ENCODE measurements at places on chromosomes 11 and 22.
A peak's percentile ranks its signal among the peaks of the same experiment; 100 is the strongest.

DNA sequence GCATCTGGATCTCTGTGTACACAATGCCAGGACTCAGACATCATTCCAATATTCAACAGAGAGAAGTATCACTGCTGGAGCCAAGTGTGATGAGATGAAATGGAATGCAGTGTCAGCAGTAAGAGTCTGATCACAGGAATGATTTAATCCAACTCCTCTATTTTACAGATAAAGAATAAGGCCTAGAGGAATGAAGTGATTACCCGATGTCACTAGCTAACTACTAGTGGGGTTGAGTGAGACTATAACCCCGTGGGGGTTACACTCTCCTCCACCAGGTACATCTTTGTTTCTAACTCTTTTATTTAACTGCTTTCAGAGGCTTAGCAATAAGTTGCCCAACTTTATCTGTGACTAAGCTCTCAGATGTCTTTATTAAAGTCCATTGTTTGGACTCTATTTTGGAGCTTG is 94.2 kb upstream of the FAT3 start:
- DNase-seq, result no peak

GRCh38 chr11:114110952-114111947 is 51.7 kb downstream of the ZBTB16 start:
- peak; percentile 51 for DNase-seq

DNA sequence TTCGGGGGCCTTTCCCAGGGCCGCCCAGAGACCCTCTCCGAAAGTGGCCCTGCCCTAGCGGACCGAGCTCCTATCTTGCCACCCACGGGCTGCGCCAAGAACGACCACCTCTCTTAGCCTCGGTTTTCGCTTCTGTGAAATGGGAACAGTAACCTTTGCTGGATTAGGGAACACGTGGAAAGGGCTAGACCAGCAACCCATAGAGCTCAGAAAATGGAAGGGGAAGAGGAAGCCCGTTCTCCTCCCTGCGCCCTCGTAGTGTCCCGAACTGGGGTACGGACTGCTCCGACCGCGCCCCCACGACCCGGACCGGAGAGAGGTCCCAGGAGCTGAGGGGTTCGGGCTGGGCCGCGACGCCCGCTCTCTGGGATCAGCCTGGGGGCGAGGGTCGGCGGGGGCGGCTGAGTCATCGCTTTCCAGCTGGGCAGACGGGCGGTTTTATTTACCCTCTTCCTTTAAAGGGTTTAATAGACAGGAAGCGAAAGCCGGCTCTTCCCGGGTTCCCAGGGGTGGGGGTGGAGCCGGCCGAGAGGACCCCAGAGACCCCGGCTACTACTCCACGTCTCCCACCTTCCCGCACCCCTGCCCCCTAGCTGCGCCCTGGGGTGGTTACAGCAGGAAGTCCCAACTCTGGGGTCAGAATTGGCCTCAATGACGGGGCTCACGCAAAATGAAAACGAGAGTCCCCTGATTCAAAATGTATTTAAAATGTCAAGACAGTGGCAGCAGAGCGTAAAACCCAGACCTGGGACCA is 907 bp upstream of the PHLDA2 start:
- DNase-seq, result peak; percentile 52

DNA sequence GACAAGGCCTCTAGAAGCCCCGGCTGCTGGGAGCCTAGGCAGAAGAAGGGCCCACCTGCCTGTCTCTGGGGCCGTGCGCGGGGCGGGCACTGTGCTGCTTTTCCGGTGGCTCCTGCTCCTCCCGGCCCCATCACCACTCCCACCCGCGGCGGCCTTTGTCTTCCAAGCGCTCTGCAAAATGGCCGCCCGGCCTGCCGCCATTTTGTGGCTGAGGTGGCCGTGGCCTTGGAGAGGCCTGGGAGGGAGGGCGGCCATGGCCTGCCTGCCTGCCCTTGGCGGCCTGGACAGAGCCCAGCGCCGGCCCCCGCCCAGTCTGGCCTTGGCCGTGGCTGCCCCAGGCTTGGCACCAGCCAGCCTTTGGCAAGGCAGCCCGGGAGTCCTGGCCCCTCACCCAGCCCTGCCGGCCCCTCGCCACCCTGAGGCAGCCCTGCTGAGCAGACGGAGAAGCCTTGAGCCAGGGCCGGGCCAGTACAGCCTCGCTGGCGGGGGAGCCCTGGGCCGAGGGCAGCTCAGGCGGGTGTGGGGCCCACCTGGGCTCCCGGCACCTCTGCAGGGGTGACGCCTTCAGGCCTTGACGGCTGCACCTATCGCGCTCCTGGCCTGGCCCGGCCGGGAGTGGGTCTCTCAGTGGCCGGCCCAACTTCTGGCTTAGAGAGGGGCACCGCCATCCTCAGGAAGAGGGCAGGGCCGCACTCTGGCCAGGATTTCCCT is 46.0 kb upstream of the PPARA start:
- no peak for DNase-seq

DNA sequence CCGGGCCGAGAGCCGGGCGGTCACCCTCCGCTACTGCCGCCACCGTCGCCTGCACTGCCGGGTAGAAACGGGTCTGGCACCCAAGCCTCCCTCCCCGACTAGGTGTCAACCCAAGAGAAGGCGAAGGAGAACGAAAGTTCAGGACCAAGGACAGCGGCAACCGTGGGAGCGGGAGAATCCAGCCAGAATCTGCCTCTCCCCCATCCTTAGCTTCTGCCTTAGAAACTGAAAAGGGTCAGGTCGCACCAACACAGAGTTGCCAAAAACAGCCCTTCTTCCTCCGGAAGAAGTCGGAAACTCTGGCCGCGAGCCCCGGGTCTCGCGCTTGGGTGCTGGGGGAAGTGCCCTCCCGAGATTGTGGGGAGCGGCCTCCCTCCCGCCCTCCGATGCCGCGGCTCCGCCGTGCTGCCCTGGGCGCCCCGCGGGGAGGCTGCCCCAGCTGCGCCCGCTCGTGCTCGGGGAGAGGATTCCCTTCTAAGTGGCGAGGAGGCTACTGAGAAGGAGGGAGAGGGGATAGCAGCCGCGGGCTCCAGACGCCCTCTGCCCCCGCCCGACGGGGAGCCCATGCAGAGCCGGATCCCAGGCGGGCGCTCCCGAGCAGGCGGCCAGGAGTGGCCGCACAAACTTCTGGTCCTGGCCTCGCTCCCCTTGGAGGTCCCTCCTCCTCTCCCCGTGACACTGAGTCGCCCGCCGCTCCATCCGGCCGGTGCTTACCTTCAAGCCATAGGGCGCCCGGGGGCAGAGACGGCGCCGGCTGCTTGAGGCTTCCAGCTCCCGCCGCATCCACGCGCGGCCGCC is 637 bp downstream of the DRD2 start:
- DNase-seq, result peak; percentile 85

DNA sequence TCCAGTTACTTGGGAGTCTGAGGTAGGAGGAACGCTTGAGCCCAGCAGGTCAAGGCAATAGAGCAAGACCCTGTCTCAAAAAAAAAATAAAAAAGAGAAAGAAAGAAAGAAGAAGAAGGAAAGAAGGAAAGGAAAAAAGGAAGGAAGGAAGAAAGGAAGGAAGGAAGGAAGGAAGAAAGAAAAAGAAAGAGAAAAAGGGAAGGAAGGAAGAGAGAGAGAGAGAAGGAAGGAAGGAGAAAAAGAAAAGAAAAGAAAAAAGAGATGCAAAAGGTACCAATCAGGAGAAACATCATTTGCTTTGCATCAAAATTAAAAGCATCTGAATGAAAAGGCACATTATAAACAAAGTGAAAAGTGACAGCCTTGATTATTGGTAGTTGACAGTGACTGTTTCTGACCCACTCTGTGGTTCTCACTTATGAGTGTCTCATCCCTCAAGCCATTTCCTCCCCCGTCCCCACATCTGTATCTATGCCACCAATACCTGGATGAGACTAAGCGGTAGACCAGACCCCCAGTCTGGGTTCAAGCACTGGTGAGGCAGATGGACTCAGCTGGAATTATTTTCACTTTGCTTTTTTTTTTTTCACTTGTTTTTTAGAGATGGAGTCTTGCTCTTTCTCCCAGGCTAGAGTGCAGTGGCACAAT is 33.0 kb upstream of the XBP1 start:
- no peak for DNase-seq

GRCh38 chr11:44556735-44557409 is 8.6 kb upstream of the CD82 start:
- peak; percentile 71 for DNase-seq

- peak; percentile 51 for DNase-seq
Observed at GRCh38 chr11:110430267-110431050, 711 bp downstream of the FDX1 start.

DNA sequence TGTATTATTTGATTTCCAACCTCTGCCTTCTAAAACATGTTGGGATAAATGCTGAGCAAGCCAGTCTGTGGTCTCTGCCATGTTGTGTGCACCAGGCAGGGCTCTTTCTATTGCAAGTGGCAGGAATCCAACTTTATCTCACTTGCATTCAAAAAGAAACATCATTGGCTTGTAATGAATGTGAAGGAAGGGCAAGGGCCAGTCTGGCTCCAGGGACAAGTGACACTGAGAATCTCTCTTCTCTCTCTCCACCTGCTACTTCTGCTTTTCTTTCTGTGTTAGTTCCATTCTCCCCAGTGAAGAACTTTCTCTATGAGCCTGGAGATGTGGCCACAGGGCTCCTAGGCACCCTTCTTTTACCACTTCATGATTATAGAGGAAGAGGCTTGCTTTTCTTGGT is 329.9 kb upstream of the NCAM1 start:
- no peak for DNase-seq

GRCh38 chr11:16526947-16527346 is 170.6 kb upstream of the SOX6 start:
- DNase-seq, result no peak

DNA sequence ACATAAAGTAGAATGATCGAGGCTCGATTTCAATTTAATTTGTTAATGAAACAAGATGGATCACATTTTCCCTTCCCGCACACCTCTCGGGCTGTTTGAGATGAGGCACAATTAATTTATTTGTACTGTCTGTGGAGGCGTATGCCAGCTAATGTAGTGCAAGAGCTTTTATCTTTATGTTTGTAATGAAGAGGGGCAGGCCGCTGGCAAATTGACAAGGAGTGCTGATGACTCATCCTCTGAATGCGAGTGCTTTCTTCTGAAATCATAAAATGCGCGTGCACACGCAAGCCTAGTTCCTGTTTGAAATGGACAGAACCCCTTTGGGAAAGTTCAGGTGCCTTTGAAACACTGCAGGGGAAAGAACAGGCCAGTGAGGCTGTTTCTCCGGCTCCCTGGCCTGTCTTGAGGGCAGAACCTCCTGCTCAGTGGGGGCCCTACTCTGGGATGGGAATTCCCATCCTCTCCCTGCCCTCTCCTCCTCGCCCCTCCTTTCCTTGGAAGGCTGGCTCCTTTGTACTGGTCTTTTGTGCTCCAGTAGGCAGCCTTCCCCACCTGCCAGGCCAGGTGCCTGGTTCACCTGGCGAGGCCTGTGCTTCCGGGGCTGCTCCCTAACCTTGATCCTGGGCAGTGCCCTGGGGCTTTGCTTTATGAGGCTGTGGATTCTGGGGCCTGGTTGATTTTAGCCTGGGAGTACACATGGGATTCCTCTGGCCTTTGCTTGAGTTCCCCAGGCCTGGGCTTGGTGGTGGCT is 50.3 kb downstream of the TEAD1 start:
- DNase-seq, result peak; percentile 96

GRCh38 chr11:29029452-29029851 is 921.3 kb downstream of the METTL15 start:
- no peak for DNase-seq

DNA sequence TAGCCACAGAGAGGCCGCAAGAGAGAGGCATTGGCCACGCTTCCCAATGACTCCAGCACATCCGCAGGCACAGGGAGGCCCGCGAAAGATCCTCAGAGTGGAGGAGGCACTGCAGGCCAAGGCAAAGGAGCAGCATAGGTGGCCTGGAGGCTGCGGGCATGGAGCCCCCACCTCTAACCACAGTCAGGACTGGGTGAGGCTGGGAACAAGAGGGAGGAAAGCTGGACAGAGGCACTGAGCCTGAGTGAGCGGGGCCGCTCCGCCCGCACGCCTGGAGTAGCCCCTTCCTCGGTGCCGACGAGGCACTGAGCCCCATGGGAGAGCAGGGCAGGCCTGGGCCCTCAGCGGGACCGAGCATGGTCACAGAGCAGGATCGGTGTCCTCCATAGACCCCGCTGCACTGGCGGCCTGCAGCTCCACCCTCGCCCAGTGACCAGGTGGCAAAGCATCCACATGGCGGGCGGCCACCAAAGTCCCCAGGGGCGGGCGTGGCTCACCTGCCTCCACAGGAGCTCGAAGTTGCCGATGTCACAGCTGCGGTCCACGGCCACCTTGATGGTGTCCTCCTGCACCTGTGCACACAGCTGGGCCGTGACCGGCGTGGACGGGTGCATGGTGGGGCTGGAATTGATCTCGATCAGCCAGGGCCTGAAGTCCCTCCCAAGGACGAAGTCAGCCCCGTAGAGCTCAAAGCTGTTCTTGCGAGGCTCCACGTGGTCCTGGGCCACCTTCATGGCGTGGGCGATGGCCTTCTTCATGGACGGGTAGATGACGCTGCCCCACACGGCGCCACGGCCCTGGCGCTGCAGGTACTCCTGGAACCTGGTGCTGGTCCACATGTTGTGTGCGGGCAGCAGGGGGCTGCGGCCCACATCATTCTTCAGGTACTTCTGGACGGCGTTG is 18.9 kb upstream of the IL17REL start:
- DNase-seq, result no peak

Measured in dermis blood vessel endothelial cell (primary cell).